ENCODE measurements at places on chromosomes 5 and 9. TPM values are rescaled to one million over a fixed set of nuclear protein-coding genes. Genes with fewer than 3 reads are reported as not detected.

PCDHGA7 gene
- 1.2 TPM for total RNA-seq

FAM151B gene
- 1.6 TPM for total RNA-seq

LCN1 gene
- total RNA-seq: 0.20 TPM

PCDHB12 gene
- not detected for total RNA-seq

HTR1A gene
- not detected for total RNA-seq

SMIM3 gene
- 13.1 TPM for total RNA-seq

IL7R gene
- 0.36 TPM for total RNA-seq

C6 gene
- not detected for total RNA-seq

ANKRD18B gene
- 4.8 TPM for total RNA-seq

ARID3C gene
- 0.21 TPM for total RNA-seq

ELL2 gene
- total RNA-seq: 36.0 TPM

CDKN2B-AS1 gene
- total RNA-seq: not detected

ACSL6 gene
- total RNA-seq: 0.22 TPM
